Mesenteric fat pad (tissue), 1 donor: ENCODE measurements at places on chromosomes 12 and 14. TPM values are rescaled to one million over a fixed set of nuclear protein-coding genes. Genes with fewer than 3 reads are reported as not detected.

DNA sequence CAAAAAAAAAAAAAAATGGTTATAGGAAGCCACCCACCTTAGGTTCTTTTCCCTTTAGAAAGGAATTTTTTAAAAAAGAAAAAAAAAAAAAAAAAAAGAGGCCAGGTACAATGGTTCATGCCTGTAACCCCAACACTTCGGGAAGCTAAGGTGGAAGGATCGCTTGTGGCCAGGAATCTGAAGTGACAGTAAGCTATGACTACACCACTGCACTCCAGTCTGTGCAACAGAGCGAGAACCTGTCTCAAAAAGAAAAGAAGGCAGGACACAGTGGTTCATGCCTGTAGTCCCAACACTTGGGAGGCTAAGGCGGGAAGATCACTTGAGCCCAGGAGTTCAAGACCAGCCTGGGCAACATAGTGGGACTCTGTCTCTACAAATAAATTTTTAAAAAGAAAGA is 36.0 kb downstream of the SPTLC2 start:
- no peak for DNase-seq

- DNase-seq, result no peak
Observed at GRCh38 chr14:82905762-82906161, 1372.1 kb upstream of the SEL1L start.

DNA sequence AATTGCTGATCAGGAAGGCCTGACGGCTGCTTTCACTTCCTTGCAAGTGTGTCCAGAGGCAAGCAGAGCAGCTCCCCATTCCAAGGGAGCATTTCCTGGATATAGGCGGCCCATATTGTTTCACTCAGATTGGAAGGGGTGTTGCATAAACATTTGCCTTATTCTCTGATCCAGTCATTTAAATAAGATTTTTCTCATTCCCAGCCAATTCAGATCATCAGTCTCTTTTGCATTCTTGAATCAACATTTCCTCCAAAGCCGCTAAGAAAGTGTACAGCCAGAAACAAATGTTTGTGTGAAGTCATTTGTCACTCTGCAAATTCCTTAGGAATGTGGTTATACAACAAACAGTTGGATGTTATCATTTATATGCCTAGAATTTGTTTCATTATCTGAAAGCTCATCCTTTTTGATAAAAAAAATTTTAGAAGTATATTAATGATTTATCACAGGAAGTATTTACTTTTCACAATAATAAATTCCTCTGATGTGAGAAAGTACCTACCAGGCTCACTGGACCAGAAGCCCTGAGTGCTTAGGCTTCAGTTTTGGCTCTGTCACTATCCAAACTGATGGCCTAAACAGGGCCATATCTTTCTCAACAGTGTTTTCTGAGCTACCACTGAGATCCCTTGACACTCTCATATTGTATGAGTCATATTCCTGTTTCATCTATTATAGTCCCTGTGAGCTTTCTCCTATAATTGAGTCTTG is 379.6 kb downstream of the CCDC91 start:
- DNase-seq, result no peak

- no peak for DNase-seq
Observed at GRCh38 chr12:4032924-4033615, 159.9 kb upstream of the PARP11 start.

KRT79 gene
- total RNA-seq, result 2.4 TPM

SLC24A4 gene
- 0.77 TPM for total RNA-seq

DIO2 gene
- 3.3 TPM for total RNA-seq

RABGGTA gene
- total RNA-seq, result 17.0 TPM

AMIGO2 gene
- 16.4 TPM for total RNA-seq
